ENCODE measurements at places on chromosomes 4 and X.
A peak's percentile ranks its signal among the peaks of the same experiment; 100 is the strongest.

GRCh38 chrX:80306007-80306406 is 114.2 kb upstream of the TENT5D start:
- DNase-seq = no peak

GRCh38 chrX:80207327-80207726 is 192.8 kb downstream of the TBX22 start:
- no peak for DNase-seq

DNA sequence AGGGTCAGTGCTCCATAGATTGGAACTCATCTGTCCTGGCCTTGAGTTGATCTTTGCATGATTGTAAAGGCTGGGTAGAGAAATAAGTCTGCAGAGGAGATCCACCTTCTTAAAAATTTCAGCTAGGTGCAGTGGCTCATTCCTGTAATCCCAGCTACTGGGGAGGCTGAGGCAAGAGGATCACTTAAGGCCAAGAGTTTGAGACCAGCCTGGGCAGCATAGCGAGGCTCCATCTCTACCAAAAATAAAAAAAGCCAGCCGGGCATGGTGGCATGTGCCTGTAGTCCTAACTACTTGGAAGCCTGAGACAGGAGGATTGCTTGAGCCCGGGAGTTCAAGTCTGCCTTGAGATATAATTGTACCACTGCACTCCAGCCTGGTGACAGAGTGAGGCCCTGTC is 476 bp upstream of the CXCR3 start:
- DNase-seq = no peak

- no peak for DNase-seq
These were observed 24.3 kb upstream of the ZNF41 start for GRCh38 chrX:47507153-47507867.

GRCh38 chrX:125395626-125396025 is 76.0 kb downstream of the TEX13C start:
- no peak for DNase-seq

DNA sequence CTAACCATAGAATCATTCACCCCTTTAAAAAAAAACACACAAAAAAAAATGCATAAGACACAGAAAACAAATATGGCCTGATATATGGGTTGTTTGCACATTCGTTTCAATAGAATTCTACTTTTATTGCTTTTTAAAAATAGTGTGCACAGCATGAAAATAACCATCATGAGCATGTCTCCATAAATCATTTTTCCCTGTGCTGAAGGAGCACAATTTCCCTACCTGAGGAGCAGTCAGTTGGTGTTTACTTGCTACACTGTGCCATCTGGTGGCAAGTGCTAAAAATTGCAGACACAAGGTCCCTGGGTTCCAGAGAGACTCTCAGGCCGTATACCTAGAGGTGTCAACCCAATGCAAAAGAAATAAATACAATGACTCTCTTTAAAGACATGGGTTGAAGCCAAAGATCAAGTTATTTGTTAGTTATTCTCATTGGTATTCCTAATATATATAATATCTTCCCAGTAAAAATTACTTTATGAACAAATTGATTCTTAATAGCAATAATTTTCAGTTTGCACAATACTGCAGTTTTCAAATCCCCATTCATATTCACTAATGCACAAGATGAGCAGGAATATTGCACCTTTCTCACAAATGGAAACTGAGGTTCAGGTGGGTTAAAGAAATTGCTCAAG is 551.4 kb downstream of the IQCM start:
- peak; percentile 16 for DNase-seq

DNA sequence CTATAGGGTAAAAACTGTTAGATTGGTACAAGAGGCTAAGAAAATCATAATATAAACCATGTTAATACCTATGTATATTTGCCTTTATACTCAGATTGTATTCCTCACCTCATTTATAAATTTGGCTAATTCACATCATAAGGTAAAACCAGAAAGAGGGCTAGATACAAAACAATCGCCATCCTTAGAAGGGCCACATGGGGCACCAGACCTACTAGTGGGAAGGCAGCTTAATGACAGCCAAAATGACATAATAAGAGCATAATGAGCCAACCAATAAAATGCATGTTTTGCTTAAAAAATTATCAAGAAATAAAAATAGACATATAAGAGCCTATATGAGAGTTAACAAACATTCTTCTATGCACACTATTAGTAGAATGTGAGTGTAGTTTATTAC is 107.3 kb upstream of the PRDX4 start:
- DNase-seq = no peak

DNA sequence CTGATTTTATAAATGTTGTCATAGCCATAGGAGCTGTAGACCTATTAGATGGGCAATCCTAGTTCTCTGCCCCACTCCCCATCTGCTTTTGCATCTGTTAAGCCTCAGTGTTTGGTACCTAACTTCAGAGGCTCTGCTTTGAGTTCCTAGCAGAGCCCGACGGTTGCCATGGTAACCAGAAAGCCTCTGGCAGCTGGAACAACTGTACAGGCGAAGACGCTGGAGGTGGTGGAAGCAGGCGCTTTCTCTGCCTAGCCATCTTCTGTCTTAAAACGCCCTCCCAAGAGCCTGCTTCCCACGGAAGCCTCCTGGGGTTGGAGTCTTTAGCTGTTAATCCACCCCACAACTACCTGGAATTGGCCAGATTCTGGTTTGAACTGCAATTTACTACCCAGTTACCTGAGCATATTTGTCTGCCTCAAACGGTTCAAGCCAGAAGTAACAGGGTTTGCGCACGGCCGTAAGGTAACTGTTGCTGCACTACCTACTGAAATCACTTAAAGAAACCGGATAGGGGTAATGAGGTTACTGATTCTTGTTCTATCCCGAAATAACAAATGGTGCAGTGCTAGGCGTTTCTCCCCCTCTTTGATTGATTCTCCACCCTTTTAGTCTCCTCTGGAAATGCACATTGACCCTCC is 1.0 kb upstream of the GABRG1 start:
- no peak for DNase-seq

DNA sequence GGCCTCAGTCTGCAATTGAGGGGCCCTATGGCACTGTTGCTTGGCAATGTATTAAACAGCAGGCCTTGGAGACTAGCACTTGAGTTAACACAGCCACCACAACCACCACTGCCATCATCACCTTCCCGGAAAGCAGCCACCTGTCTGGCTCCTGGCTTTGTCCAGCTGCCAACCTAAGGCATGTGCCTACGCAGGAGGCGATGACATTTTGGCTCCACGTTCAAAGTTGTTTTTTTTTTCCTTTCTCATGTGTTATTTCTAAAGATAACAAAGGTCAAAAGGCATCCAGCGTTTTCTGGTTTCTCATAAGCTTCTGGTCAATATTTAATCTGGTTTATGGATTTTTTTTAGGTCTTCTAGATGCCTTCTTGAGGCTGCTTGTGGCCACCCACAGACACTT is 7.5 kb downstream of the CLDN2 start:
- DNase-seq = no peak

DNA sequence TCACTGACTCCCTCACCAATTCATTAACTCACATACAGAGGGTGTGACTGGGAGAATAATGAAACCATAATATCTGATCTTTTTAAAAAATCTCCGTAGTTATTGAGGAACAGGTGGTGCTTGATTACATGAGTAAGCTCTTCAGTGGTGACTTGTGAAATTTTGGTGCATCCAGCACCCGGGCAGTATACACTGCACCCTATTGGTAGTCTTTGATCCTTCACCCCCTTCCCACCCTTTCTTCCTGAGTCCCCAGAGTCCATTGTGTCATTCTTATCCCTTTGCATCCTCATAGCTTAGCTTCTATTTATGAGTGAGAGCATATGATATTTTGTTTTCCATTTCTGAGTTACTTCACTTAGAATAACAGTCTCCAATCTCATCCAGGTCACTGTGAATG is 1143.8 kb downstream of the PCDH19 start:
- DNase-seq = no peak

DNA sequence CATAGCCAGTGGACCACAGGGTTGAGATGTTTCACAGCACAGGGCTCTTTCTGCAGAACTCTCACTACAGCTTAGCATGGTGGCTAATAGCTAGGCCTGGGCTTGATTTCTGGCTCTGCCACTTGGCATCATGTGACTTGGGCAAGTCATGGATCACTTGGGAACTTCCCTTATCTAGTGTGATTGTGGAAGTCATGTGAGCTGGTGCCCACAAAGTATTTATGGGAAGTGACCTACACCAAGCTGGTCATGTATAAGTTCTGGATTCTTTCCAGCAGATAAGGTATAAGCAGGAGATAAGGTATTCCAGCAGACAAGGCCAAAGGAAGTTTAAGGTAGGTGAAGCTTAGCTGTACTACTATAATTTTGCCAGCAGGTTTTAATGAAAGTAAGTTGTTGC is 61.0 kb downstream of the REELD1 start:
- DNase-seq = no peak

DNA sequence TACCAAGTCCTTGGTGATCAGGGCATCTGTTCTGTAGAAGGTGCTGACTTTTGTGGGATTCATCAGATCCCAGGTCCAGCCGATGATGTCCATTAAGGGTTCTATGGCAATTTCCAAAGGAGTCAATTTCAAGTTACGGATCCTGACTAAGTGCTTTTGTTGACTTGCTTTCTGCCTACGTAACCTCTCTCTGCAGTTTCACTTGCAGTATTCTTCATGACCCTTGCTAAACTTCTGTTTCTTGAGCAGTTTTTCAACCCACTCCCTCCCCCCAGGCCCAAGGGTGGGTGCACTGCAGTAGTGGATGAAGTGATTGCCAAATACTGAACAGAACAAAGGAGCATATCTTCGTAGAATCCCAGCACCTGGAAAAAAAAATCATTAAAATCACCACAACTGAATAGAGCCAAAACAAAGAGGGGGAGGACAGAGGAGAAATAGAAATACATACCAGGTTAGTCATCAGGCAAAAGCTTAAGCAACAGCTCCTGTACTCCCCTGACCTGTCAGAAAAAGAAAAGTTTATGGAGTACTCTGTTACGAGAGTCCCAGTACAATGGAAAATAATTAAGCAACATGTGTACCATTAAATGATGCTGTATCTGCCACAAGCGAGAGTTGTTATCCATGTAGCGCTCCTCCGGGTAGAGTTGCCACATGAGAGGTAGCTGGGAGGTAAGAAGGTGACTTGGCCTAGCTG is 5.8 kb downstream of the CMC4 start:
- DNase-seq = no peak

GRCh38 chrX:115018944-115019343 is 1.5 kb upstream of the IL13RA2 start:
- no peak for DNase-seq

GRCh38 chrX:68902706-68903504 is 74.1 kb downstream of the EFNB1 start:
- no peak for DNase-seq

DNA sequence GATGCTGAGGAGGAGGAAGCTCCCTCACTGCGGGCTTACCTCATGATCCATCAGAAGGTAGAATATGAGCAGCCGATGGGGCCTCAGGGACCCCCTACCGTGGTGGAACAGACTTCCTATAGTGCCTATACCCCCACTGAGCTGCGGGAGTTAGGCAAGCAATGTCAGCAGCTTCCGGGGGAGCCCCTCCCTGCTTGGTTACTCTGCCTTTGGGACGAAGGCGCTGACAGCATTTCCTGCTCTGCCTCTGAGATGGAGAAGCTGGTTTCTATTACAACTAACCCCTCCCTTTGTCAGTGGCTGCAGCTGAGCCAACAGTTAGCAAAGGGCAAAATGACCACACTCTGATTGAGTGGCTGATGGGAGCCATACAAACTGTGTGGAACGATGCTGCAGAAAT is 430.7 kb downstream of the IDS start:
- no peak for DNase-seq

GRCh38 chr4:185524888-185525863 is 10.1 kb downstream of the PDLIM3 start:
- no peak for DNase-seq

GRCh38 chr4:126899331-126899801 is 733.4 kb upstream of the INTU start:
- DNase-seq = peak; percentile 8

GRCh38 chrX:68719904-68720614 is 72.6 kb downstream of the STARD8 start:
- peak; percentile 27 for DNase-seq

DNA sequence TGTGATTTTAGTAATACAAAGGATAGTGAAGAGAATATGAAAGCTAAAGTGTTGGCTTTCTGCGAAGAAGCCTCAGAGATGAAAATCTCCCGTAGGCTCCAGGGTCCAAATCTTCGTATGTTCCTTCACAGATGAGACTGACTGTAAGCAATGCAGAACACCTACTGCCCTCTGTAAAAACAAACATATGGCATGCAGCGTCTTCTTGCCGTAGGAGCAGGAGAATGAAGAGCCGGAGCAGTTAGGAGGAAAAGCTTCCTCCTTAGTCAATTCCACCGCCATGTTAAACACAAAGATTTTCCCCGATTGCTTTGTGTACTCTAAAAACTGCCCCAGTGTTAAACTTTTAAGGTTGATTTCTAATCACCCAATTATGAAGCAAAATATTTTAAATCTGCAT is 22.5 kb downstream of the RWDD4 start:
- DNase-seq = no peak

- DNase-seq = peak; percentile 51
These were observed 95.2 kb downstream of the ATG4A start for GRCh38 chrX:108186811-108187210.

- DNase-seq = no peak
These were observed 22.7 kb downstream of the UNC5C start for GRCh38 chr4:95526075-95526474.

DNA sequence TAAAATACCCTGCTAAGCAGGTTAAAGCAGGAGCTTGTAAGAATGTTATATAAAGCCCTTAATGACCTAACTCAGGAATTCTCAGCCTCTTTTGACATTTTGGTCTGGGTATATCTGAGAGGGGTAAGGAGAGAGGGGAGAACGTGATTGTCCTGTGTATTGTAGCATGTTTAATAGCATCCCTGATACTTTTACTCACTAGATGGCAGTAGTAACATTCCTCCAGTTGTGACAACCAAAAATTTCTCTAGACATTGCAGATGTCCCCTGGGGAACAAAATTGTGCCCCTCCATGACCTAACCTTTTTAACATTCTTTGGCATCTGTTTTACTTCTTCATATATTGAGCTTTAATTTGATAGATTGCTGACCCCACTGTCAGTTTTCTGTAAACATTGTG is 17.9 kb downstream of the SMARCA5 start:
- DNase-seq = no peak

DNA sequence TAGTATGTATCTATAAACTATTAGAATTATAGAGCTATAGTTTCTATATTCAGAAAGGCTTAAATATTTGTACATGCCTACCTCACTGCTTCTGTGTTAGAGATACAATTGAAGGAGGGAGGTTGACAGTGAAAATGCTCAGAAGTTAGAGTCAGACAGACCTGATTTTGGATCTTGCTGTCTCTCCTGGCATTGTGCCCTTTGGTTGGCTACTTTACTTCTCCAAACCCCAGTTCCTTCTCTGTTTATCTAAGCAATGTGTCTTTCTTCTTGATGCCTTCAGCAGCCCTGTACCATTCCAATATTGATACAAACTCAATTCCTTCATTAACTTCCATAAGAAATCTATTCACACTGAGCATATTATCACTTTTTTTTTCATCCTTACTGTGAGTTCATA is 28.7 kb downstream of the CCNG2 start:
- no peak for DNase-seq

DNA sequence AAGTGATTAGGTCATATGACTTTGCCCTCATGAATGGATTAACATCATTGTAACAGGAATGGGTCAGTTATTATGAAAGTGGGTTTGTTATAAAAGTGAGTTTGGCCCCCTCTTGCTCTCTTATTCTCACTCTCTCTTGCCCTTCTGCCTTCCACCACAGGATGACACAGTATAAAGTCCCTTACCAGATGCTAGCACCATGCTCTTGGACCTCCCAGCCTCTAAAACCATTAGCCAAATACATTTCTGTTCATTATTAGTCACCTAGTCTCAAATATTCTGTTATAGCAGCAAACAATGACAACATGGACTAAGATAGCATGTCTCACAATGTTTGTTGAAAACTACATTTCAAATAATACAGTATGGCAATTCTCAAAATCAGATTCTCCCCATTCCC is 59.7 kb downstream of the RWDD4 start:
- DNase-seq = no peak
